NCI-H1930 (cell line): ENCODE measurements at places on chromosomes 7 and 10.

DNA sequence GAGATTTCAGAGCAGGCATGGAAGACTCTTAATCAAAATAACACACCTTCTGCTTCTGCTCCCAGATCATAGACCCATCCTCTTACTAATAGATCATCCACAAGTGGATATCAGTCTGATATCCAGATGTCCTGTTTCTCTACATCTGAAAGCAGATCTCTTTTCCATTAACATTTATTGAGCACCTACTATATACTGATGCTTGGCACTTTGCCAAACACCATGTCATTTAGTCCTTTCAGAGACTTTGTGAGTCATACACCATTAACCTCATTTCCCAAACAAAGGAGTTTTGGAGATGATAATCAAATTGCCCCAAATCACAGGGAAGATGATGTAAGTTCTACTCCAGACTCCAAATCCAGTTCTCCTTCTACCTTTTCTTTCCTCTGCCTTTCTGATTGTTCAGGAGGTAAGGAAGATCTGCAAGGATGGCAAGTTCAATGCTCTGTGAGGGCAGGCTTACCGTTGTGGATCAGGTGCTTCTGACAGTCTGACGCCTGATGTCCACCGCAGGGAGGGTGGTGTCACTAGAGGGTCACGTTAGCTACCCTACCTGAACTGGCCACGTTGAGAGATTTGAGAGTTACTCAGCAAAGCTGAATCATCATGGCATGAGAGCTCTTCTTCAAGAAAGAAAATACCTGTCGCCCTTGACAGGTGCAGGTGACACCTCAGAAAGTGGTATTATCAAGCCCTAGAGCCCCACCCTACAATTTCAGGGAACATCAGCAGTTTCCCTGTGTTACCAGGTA, 269.6 kb upstream of the ZMIZ1 start:
- DNase-seq = no peak

GRCh38 chr10:70588255-70588654, 14.3 kb downstream of the PRF1 start:
- DNase-seq = no peak

GRCh38 chr10:60973086-60973485, 29.1 kb upstream of the RHOBTB1 start:
- DNase-seq = no peak

DNA sequence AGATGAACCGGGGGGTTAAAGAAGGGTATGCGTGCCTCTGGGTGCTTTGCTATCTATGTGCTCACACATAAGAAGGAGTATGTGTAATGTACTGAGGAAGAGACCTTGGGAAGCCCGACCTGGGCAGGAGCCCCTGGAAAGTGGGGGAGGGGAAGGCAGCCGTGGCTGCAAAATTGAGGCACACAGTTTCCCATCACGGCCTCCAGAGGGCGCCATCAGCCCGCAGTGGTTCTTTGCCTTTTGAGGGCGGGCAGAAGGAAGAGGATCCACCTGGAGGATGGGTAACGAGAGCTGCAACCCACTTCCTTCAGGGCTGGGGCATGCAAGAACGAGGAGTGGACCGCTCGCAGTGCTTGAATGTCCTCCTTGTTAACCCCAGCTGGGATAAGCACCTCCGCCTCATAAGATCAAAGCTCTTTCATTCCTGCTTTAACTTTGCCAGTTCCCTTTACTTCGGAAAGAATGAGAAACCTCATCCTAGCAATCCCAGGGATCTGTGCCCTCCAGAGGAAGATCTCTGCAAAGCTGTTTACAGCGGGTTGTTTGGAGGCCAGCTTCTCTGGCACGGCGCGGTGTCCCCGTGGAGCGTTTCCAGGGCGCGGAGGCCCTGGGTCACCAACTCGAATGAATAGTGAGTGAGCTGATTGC, 77.9 kb downstream of the PCGF5 start:
- DNase-seq = peak; percentile 62

DNA sequence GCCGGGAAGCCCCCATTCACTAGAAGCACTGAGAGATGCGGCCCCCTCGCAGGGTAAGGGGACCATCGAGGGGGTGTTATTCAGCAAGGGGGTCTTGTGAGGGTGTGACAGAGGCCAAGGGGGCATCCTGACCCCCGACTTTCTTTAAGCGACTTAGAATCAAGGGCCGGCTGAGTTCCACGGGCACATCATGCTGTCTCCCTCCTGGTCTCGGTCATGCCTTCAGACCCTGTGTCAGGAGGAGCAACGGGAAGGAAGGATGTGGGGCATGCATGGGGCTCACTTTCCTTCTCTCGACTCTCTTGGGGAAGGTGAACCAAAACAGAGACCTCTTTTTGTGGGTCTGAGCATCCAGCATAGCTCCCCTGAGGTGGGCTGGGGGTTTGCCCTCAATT, 2.5 kb downstream of the ACSL5 start:
- no peak for DNase-seq

- no peak for DNase-seq
These were observed at the start of gene SUN1 for GRCh38 chr7:832167-832967. Gene SUN1, plus strand, starts transcription at chr7:832476. Its CDS starts 49 bp downstream, at chr7:832525.

- no peak for DNase-seq
These were observed 308.4 kb downstream of the RPS24 start for GRCh38 chr10:78341953-78342614.
